CD14-positive monocyte (primary cell): ENCODE measurements at places on chromosomes 6 and 20.

DNA sequence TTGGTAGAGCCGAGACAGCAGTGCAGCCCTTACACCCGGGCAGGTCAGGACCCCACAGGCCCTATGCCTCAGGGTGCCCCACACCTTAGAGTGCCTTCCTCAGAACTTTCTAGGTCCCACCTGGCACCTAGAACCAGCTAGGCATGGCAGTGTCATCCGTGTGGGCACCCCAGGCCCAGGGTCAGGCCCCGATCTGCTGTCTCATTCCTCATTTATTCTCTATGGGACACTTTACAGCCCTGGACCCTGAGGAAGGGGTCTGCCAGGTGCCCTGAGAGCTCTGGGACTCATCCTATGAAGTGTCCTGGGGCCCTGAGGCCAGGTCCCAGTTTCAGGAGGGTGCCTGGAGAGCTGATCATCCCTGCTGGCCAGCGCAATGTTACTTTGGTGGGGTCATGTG lies 8.1 kb upstream of the BPI start:
- DNase-seq: no peak

DNA sequence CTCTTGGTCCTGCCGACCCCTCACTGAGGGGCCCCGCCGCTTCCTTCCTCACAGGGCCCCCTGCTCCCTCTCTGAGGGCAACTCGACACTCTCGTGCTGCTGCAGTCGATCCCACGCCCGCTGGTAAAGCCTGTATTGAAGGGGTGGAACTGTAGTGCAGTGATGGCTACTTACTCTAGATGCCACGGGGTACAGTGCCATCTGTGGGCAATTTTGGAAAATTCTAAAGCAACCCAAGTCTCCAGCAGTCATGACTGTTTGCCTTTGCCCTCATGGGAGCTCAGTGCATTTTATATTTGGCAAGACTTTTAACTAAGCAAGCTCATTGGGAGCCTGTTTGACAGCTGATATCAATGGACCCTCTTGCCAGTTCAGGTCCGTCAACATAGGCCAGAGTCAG lies 6.5 kb upstream of the C6orf136 start:
- no peak for DNase-seq

- no peak for DNase-seq
Measured at GRCh38 chr20:62366370-62367135, 559 bp downstream of the LAMA5 start.

GRCh38 chr20:42506397-42506796 lies 683.3 kb downstream of the PTPRT start:
- DNase-seq: no peak
